ENCODE measurements at places on chromosomes 16 and 17.
A peak's percentile ranks its signal among the peaks of the same experiment; 100 is the strongest.

- no peak for DNase-seq
These were observed 50.3 kb downstream of the KSR1 start for GRCh38 chr17:27506348-27507218.

DNA sequence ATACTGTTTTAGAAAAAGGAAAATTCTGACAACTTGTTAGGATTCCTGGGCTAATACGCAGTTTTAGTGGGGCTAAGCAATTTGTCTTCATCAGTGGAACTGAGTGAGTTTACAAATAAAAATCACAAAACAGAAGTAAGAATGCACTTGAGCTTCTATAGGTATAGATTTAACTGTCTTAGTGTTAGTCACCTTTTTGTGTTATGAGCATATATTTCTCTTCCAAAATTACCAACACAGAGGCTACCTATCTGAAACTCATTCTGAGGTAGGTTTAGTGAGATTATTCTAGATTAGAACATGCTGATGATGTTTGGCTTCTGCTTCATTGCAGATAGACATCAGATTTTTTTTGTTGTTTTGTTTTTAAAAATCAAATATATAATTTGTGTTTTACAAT, 23.2 kb downstream of the METTL9 start:
- no peak for DNase-seq

DNA sequence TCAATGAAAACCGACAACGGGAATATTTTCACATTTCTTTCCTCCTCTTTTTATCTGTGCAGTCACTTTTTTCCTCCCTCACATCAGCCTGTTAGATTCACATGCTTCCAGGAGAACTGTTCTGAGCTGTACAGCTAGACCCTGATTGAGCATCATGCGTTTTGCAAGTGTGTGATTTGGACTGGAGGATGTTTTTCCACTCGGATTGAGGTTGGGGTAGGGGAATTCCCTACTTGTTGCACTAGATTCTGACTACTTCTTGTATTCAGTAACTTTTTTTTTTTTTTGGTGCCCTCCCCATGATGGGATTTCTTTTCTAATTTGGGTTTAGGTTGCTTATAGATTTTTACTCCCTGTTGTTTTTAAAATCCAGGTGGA, 4.8 kb downstream of the MSI2 start:
- no peak for DNase-seq

GRCh38 chr16:65745-66144, 6.7 kb downstream of the RHBDF1 start:
- DNase-seq = peak; percentile 72

GRCh38 chr17:33927732-33928133, 327.4 kb upstream of the CCL2 start:
- DNase-seq = no peak

GRCh38 chr16:56990407-56991286, 1.3 kb downstream of the NLRC5 start:
- no peak for DNase-seq

- DNase-seq = no peak
These were observed 2.1 kb downstream of the RGS9 start for GRCh38 chr17:65139101-65139764.

DNA sequence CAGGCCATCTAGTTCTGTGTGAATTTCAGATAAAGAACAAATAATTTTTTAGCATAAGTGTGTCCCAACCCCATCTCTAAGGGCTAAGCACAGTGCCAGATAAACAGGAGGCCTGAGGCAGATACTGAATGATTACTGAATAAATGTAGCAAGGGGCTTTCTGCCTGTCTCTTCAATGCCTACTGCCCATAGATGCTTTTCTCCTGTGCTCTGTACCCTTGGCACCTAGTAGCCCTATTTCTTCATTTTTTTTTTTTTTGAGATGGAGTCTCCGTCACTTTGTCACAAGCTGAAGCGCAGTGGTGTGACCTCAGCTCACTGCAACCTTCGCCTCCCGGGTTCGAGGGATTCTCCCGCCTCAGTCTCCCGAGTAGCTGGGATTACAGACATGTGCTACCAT, 25.3 kb downstream of the IGFBP4 start:
- no peak for DNase-seq

DNA sequence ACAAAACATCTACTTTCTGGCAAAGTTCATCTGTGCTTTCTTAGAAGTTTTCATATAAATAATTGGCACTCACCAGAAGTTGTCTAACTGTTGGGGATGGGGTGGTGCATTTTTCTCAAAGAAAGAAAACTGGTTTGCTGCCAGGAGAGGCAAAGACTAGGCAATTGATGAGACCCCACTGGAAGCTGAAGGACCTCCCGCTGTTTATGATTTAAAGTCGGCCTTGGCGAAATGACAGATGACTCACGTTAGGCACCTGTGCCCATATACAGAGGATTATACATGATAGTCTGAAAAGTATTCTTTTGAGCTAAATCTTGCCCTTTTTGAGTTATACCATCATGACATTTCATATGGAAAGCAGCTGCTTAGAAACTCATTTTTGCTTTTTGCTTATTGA, 193.0 kb upstream of the ZFHX3 start:
- DNase-seq = no peak

GRCh38 chr17:57035971-57036481, 49.0 kb upstream of the AKAP1 start:
- DNase-seq = no peak

- DNase-seq = no peak
These were observed 115.8 kb downstream of the MSI2 start for GRCh38 chr17:57372156-57372555.

DNA sequence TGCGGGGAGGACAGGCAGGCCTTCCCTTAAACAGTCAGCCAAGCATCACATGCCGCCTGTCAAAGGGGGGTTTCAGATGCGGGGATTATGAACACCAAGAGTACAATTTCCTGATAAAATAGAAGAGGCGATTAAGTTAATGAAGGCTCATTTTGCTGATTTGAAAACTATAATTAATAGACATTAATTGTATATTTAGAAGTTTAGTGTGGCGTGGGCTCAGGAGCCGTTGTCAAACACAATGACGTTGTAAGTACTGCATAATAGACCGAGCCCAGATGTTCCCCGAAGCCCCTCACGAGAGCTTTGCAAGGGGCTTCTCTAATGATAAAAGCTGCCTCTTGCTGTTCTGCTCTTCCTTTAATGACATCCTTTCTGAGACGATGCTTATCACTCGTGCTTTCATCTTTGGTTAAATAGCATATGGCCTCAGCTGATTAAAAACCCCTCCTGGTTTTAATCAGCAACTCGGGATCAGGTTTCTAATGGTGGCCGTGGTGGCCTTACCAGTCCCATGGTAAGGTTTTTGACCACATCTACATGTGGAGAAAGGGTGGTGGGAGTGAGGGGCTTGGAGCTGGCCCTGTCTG, 28.2 kb downstream of the SNX20 start:
- no peak for DNase-seq

- DNase-seq = no peak
These were observed 10.7 kb upstream of the LITAF start for GRCh38 chr16:11597235-11598095.

DNA sequence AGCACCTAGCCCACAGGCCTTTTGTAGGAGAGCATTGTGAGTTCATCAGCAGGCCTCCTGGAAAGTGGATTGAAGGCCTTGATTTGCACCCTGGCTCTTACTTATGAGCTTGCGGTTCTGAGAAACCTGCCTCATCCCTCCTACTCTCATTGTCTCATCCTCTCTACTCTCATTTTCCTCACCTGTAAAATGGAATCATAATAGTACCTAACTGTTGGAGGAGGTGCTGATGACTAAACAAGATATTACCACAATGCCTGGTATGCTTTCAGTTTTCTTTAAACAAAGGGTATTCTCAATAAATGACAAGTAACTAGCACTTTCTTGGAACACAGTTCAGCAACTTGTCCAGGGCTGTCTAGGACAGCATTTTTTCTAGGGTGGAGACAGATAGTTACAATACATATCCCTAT, 243.1 kb upstream of the MAF start:
- DNase-seq = no peak

DNA sequence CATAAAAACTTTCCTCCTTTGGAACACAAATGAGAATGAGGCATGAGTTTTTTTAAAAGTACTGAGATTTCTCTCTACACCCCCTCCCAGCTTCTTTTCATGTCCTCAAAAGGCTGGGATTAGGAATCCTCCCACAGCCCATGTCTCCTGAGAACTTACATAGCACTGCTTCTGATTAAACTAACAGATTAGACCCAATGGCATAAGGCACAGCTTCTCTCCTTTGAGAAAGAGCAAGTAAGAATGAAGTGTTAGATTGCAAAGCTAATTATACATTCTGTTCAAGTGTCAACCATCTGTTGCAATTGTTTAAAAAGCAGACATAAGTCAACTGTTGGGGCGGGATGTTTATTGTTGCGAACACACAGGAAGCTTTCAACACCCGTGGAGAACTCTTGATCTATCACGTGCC, 715.1 kb downstream of the CDH11 start:
- DNase-seq = no peak

- DNase-seq = no peak
These were observed 51.1 kb downstream of the ADAMTS18 start for GRCh38 chr16:77383606-77384187.

DNA sequence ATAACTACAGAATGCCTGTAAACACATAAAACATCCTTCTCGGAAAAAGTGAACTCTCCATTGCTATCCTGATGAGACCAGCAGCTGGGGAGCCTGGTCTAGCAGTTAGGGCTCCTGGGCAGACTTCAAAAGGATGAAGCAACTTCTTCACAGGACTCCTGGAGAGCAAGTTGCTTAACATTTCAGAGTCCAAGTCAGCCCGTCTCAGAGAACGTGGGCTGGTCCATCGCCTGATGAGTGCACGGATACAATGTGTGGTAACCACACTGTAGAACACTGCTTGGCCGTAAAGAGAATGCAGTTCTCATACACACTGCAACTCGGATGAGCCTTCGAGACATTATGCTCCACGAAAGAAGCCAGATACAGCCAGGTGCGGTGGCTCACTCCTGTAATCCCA, 52.7 kb downstream of the TMEM235 start:
- no peak for DNase-seq

GRCh38 chr16:17926866-17927399, 409.6 kb downstream of the NPIPA8 start:
- no peak for DNase-seq

DNA sequence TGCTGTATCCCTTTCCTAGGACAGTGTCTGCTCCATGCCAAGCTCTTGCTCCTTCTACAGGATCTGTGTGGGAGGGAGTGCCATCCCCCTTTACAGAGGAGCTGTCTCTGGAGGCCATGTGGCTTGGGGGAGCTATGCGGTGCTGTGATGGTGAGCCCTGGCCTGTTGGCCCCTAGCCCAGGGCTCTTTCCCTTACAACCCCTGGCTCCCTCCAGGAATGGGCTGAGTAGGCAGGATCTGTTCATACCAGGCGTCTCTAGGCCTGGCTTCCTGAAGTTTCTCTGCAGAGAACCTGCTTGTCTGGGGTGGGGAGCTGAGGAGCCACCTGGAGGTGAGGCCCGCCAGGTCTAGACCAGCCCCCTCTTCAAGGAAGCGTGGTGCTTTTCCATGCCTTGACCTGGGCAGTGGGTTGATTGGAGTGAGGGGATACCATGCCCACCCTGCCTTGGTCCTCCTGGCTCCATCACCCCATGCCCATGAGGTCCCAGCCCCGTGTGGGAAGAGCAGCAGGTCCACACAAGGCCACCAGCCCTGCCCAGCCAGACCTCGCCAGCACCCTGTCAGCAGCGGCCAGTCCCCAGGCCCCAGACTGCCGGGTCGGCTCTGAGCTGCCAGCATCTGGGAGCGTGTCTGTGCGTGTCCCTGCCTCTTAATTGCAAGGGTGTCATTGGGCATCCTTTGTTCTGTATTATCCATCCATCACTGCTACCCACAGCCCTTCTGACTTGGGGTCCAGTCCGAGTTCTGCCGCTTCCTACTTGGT, 14.7 kb downstream of the LLGL2 start:
- DNase-seq = no peak

DNA sequence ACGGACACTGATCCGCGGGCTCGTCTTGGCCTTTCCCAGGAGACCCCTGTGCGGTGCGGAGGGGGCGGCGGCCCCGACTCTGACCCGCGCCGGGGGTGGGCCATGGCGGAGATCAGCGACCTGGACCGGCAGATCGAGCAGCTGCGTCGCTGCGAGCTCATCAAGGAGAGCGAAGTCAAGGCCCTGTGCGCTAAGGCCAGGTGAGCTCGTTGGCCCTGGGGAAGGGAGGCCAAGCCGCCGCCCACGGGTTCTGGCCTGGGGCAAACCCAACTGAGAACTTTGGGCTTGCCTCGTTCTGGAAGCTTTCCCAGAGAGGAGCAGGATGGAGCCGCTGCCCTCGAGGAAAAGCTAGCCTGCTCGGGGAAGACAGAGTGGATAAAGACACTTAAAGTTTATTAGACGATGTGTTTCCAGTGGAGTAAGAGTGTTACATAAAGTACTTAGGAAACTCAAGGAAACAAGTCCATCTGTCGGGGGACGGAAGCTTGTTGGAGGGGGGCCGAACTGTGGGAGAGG, 540 bp downstream of the PPP4C start:
- DNase-seq = no peak

DNA sequence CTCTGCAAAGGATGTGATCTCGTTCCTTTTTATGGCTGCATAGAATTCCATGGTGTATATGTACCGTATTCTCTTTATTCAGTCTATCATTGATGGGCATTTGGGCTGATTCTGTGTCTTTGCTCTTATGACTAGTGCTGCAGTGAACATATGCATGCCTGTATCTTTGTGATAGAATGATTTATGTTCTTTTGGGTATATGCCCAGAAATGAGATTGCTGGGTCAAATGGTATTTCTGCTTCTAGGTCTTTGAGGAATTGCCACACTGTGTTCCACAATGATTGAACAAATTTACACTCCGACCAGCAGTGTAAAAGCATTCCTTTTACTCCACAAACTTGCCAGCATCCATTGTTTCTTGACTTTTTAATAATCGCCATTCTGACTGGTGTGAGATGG, 60.2 kb upstream of the ADORA2B start:
- DNase-seq = no peak

GRCh38 chr16:73846007-73846330, 450.6 kb upstream of the PSMD7 start:
- DNase-seq = no peak

- no peak for DNase-seq
These were observed 856 bp upstream of the MON1B start for GRCh38 chr16:77190190-77190477.

GRCh38 chr16:55471448-55472097, 7.4 kb upstream of the MMP2 start:
- DNase-seq = no peak

DNA sequence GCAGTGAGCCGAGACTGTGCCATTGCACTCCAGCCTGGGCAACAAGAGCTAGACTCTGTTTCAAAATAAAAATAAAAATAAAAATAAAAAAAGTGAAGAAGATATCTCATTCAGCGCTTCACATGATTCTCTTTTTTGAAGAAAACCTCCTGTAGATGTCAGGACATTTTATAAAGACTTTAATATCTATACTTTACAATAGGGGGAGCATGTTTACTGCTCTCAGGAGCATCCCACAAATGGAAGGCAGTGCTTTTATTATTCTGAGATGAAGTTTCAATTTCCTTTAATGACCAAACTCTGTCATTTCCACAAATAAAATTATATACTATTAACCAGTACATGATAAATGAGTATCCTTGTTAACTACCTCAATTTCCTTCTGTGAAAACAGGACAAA, 118.7 kb upstream of the MYOCD start:
- no peak for DNase-seq

- DNase-seq = no peak
These were observed 34.8 kb downstream of the CMTM3 start for GRCh38 chr16:66639091-66639885.

- DNase-seq = peak; percentile 53
These were observed 654 bp downstream of the LASP1 start for GRCh38 chr17:38870259-38871165.

GRCh38 chr16:78994135-78994745, 606.3 kb downstream of the MAF start:
- DNase-seq = no peak

All from activated CD8-positive, alpha-beta memory T cell treated with anti-CD3 and anti-CD28 coated beads for 4 hours (primary cell).